ENCODE measurements at places on chromosomes 2 and 18. TPM values are rescaled to one million over a fixed set of nuclear protein-coding genes. Genes with fewer than 3 reads are reported as not detected.

Gene UNC80
- 37.8 TPM for total RNA-seq

Gene AQP12A
- total RNA-seq = not detected

Gene SRBD1
- 22.7 TPM for total RNA-seq

Gene GAL3ST2
- total RNA-seq = 0.50 TPM

Gene NCKAP5
- total RNA-seq = 10.6 TPM

Gene SPAG16
- total RNA-seq = 70.3 TPM

- DNase-seq = no peak
Observed at GRCh38 chr2:11875481-11875880, 129.0 kb downstream of the LPIN1 start.

GRCh38 chr2:212135739-212136138 lies 402.9 kb downstream of the ERBB4 start:
- no peak for DNase-seq

- DNase-seq = no peak
Observed at GRCh38 chr2:98478907-98479306, 34.2 kb downstream of the INPP4A start.

DNA sequence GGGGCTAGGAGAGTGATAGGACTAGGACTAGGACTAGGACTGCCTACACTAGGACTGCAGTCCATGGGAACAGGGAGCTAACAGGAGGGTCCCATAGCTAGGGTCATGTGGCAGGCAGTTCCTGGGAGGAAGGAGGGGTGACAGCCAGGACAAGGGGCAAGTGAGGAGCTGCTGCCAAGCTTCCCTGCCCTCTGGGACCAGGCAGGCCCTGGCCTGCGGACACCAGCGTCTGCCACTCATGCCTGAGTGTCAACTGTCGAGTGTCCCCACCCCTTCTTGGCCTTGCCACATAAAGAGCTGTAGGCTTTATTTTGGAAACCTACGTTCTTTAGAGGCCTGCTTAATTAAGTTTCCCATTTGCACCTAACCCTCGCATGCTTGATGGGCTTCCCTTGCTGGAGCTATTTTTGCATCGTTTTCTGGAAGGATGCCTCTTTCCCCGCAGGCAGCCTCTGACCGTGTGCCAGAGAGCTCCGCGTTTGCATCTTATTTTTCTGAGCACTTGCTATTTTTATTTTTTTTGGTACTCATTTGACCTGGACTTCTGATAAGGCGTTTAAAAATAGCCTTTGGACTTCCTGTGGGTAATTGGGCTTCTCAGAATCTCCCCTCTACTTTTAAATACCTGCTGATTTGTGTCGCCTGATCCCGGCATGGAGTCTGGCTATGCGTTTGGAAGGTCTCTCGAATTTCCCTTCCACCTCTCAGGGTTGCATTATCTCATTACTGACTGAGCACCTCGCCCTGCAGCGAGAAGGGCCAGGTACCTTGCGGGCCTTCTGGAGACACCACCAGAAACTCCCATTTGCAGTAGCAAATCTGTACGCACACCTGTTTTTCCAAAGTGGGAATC lies 66.4 kb downstream of the SH3RF3 start:
- no peak for DNase-seq

- DNase-seq = no peak
Observed at GRCh38 chr2:200373973-200374416, 67.5 kb downstream of the SPATS2L start.

DNA sequence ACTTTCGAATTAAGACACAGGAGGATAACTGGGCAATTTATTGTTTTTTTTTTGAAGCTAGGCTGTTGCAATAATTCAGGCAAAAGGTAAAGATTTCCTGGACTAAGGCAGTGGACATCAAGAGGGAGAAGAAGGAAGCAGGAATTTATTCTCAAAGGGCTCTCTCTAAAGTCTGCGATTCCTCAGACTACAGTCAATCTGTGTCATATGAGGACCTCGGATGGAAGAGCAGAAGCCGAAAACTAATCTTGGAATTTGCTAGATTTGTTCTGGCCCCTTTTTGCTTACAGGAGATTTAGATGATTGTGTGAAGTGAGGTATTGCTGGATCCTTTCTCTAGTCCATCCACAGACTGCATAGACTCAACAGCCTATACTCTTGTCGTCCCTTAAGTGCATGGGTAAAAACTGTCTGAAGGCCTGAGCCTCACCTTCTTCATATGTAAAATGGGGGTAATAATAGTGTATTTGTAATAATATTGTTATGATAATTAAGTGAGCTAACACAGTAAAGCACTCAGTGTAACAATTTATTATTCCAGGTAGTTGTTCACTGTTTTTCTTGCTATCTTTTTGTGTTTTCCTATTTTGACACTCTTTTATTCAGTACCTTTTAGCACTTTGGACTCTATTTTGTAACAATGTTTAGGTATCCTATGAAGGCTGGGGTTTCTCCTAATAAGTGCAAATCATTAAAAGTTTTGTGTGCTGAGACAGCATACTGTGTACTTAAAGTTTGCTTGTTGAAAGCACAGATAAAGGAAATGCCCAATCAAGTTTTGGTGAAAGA lies 54.2 kb upstream of the NT5C1B start:
- DNase-seq = no peak

- DNase-seq = no peak
Observed at GRCh38 chr2:34069604-34070003, 470.5 kb upstream of the FAM98A start.

GRCh38 chr2:171792886-171793580 lies 101.0 kb downstream of the SLC25A12 start:
- DNase-seq = no peak

GRCh38 chr2:229343661-229344060 lies 72.6 kb upstream of the PID1 start:
- no peak for DNase-seq

GRCh38 chr18:68085251-68085650 lies 568.7 kb upstream of the DSEL start:
- DNase-seq = no peak

GRCh38 chr2:199455545-199456382 lies 2.0 kb downstream of the SATB2 start:
- DNase-seq = no peak

DNA sequence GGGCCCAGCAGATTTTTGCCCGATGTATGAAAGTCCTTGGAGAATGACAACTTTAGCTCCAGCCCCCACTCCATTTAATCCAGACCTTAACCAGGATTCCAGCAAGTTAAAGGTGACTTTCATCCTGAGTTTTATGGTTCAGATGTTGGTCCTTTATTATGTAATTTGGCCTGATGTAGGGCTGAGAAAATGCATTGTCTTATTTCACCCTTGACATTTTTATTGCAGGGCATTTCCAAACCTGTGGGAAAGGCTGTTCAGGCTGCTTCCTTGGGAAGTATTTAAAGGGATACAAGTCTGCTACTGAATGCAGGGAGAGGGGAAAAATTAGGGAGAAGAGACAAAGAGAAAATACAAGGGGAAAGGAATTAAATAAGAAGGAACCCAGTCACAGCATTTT lies 48.8 kb downstream of the ASB1 start:
- DNase-seq = no peak

Measured in spinal cord (tissue), 10 donors.